ENCODE measurements at places on chromosomes 11 and 22.

- no peaks in the 10 kb centered on the region for H3K36me3 ChIP-seq
- no peak overlapping the region for H3K27ac ChIP-seq
- no peak for DNase-seq
- H3K4me1 ChIP-seq = no peaks in the 10 kb centered on the region
- peaks cover 2% of the 10 kb centered on the region for H3K27me3 ChIP-seq
These were observed 279.9 kb downstream of the TENM4 start for GRCh38 chr11:79160791-79161403.

DNA sequence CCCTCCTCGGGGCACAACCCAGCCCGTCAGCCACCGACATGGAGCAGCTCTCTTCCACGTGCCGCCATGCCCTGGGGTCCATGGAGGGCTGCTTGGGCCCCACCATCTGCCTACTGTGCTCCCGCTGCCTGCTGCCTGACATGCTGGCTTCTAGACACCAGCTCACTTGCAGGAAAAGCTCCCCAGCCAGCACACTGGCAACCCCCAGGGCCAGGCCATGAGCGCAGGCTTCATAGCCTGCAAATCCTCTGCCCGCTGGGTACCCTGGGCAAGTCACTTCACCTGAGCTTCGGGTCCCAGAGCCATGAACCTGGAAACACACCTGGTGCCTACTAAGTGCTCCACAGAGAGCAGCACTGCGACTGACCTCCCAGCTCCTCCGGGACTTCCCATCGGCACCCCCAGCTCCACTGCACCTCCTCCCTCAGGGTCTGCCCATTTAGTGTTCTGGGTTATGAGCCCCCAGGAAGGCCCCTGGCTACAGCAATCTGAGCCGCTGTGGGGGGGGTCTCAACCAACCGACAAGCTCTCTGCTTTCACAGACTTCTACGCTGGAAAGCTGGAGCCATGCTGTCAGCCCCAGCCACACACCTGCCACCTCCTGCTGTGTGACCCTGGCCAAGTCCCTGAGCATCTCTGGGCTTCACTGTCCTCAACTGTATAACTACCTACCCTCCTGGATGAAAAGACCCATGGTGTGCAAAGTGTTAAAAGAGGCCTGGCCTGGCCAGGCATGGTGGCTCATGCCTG, 139.2 kb downstream of the CRYBB2 start:
- DNase-seq = no peak
- H3K4me1 ChIP-seq = no peaks in the 10 kb centered on the region

DNA sequence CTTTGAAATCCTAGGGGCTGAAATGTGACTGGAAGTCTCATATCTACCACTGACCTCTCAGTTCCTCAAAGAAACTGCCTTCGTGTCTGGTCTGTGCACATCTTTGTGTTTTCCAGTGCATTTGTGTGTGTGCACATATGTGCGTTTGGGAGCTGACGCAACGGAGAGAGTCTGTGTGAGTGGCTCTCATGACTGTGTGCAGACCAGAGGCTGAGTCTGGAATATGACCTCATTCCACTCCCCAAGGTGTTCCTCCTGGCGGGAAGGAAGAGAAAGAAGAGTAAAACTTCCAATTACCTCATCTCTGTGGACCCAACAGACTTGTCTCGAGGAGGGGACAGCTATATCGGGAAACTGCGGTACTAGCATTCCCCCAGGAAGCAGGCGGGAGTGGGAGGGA, 16.5 kb downstream of the TUB start:
- no peaks in the 10 kb centered on the region for H3K36me3 ChIP-seq
- H3K27me3 ChIP-seq = no peaks in the 10 kb centered on the region
- no peak for DNase-seq
- H3K4me3 ChIP-seq = no peak overlapping the region
- no peaks in the 10 kb centered on the region for H3K4me1 ChIP-seq

DNA sequence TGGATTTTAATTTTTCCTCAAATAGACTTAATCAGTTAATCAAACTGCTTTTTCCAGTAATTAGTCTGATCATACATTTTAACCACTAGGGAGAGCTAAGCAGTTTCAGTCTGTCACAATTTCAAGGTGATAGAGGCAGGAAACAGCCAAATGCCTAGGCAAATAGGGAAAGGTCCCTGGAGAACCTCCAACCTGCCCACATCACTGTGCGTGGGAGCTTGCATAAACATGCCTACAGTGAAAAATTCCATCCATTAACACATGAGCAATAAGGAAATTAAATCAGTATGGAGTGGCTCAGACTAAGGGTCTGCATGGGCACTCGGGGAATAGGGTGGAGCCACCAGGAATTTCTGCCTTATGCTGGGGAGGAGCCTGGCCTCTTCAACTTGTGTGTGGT, 74.6 kb downstream of the AASDHPPT start:
- no peak overlapping the region for H3K27ac ChIP-seq
- peaks cover 8% of the 10 kb centered on the region for H3K4me1 ChIP-seq
- no peaks in the 10 kb centered on the region for H3K36me3 ChIP-seq
- H3K27me3 ChIP-seq = no peaks in the 10 kb centered on the region
- DNase-seq = no peak

DNA sequence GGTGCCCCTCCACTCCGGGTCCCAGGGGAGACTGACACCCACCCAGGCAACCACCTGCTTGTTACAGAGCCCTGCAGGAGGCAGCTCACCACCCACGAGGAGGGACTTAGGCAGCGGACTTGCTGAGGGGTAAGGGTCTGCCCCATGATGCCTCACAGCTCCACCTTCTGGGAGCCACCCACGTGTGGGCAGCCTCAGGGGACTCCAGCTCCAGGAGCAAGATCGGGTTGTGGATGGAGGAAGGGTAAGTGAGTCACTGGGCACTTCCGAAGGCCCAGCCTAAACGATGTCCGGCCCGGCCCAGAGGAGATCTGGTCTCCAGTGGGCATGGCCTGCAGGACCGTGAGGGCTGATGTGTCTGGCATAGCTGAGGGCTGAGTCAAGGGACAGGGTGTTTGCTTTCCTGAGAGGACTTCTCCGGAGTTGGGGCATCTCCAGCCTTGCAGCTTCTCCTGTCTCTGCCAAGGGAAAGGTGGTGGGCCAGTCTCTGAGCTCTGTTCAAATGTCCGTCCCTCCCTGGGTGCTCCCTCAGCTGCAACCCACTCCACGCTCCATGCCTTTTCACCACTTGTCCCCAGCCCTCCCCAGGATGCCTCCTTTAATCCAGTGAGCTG, 32.3 kb upstream of the P2RY2 start:
- no peaks in the 10 kb centered on the region for H3K4me1 ChIP-seq
- H3K27ac ChIP-seq = no peak overlapping the region
- H3K27me3 ChIP-seq = peaks cover 7% of the 10 kb centered on the region
- no peak for DNase-seq
- H3K4me3 ChIP-seq = no peak overlapping the region
- no peaks in the 10 kb centered on the region for H3K36me3 ChIP-seq

DNA sequence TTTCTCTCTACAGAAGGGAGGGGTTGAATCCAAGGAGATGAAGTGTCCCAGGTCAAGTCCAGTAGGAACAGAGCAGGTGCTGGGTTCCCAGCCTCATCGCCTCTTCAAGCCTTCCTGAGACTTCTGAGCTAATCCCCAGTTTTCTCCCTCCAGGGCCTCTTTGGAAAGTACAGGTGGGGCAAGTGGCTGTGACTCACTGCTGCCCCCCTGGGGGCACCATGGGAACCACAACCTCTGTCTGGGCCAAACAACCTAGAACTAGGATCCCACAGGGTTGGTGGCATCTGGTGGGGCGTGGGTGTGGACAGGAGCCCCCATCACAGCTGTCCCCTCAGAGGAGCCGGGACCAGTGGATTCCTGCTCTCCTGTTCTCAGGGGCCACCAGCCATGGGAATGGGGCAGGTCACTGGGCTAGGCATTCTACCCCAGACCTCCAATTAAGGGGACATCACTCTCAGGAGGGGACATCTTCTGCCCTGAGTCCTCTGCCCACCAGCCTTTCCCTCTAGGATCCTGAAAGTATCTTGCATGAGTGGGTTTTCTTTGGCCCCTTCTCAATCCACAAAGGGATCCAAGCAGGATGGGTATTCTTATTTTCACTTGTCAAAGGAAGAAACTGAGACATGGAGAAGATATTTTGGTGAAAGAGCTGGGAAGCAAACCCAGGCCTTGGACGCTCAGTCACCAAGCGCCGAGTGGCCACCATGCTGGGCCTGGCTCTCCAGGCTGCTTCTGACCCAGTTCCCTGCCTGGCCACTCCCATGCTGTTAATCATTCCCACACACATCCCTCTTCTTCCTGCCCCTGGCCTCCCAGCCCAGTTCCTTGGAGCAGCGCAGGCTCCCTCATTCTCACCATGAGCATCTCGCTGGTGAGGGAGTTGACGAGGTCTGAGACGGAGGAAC, 23.8 kb downstream of the LRRC10B start:
- H3K27ac ChIP-seq = no peak overlapping the region
- H3K36me3 ChIP-seq = no peaks in the 10 kb centered on the region
- H3K4me3 ChIP-seq = no peak overlapping the region
- DNase-seq = peak; percentile 51
- no peaks in the 10 kb centered on the region for H3K4me1 ChIP-seq

- H3K27ac ChIP-seq = peak overlapping the region; percentile 96
- H3K36me3 ChIP-seq = peaks cover 18% of the 10 kb centered on the region
- peaks cover 84% of the 10 kb centered on the region for H3K4me1 ChIP-seq
These were observed 1.7 kb upstream of the BID start for GRCh38 chr22:17775781-17776465.

- H3K27me3 ChIP-seq = no peaks in the 10 kb centered on the region
- H3K4me3 ChIP-seq = no peak overlapping the region
- no peaks in the 10 kb centered on the region for H3K4me1 ChIP-seq
- peaks cover 67% of the 10 kb centered on the region for H3K36me3 ChIP-seq
- DNase-seq = no peak
These were observed 24.2 kb downstream of the UBE2L3 start for GRCh38 chr22:21591695-21592094.

DNA sequence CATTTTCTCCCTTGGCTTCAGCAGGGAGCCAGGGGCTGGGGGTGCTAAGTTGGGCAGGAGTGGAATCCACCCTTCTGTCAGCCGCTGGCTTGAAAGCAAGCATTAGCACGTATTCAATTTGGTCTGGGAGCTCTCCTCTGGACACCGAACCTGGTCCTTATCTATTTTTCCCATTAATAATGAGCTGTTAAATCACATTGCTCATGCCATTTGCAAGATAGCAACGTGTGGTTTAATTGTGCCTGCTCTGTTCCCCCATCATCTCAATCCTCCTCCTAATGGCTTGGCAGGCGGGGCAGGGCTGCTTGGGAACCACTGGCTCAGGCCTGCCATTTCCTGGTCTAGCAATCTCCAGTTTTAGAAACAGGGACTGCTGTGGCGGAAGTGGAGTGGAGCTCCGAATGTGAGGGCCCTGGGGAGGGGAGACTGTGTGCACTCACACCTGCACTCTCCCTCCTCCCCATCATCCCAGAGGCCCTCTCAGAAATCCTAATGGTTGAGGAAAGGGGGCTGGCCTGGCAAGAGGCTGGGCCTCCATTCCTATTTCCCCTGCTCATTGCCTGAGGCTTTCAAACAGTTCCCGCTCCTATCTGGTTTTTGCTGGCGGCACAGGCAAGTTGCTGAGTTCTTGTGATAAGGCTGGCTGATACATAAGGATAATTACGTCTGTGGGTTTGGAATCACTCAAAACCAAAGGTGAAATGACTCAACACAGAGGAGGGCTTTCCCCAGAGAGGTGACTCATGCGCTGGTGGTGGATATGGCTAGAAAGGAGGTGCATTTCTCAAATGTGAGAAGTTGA, 201.2 kb upstream of the E2F8 start:
- no peak for DNase-seq
- H3K27ac ChIP-seq = no peak overlapping the region
- H3K4me1 ChIP-seq = peaks cover under 1% of the 10 kb centered on the region
- no peaks in the 10 kb centered on the region for H3K36me3 ChIP-seq
- H3K4me3 ChIP-seq = no peak overlapping the region

- no peaks in the 10 kb centered on the region for H3K27me3 ChIP-seq
- H3K4me3 ChIP-seq = no peak overlapping the region
- no peak for DNase-seq
- no peaks in the 10 kb centered on the region for H3K36me3 ChIP-seq
- no peaks in the 10 kb centered on the region for H3K4me1 ChIP-seq
- H3K27ac ChIP-seq = no peak overlapping the region
These were observed 188.6 kb upstream of the MTMR2 start for GRCh38 chr11:96112192-96113128.

GRCh38 chr11:116890193-116890592, 52.8 kb upstream of the APOA1 start:
- DNase-seq = peak; percentile 24
- peaks cover 18% of the 10 kb centered on the region for H3K36me3 ChIP-seq
- no peaks in the 10 kb centered on the region for H3K27me3 ChIP-seq
- peak overlapping the region; percentile 26 for H3K27ac ChIP-seq

DNA sequence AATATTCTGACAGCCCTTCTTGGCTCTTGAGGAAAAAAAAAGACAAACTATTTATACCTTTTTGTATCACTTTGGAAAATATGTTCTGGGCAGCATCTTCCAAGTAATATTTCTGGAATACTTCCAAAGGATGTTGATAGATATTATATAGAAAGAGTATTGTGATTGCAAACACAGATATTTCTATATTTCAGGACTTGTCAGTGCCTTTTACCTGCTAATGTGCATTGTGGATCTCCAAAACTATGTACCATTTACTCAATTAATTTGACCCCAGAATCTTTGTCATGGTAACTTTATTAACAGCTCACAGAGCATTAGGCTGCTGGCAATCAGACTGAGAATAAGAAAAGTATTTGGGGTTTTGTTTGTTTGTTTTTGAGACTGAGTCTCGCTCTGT, 16.7 kb upstream of the CCND1 start:
- no peak for DNase-seq
- no peak overlapping the region for H3K4me3 ChIP-seq
- no peak overlapping the region for H3K27ac ChIP-seq
- H3K4me1 ChIP-seq = no peaks in the 10 kb centered on the region

GRCh38 chr11:132993991-132994502, 538.3 kb downstream of the OPCML start:
- no peak for DNase-seq
- peaks cover 10% of the 10 kb centered on the region for H3K27me3 ChIP-seq
- H3K36me3 ChIP-seq = no peaks in the 10 kb centered on the region
- no peaks in the 10 kb centered on the region for H3K4me1 ChIP-seq

DNA sequence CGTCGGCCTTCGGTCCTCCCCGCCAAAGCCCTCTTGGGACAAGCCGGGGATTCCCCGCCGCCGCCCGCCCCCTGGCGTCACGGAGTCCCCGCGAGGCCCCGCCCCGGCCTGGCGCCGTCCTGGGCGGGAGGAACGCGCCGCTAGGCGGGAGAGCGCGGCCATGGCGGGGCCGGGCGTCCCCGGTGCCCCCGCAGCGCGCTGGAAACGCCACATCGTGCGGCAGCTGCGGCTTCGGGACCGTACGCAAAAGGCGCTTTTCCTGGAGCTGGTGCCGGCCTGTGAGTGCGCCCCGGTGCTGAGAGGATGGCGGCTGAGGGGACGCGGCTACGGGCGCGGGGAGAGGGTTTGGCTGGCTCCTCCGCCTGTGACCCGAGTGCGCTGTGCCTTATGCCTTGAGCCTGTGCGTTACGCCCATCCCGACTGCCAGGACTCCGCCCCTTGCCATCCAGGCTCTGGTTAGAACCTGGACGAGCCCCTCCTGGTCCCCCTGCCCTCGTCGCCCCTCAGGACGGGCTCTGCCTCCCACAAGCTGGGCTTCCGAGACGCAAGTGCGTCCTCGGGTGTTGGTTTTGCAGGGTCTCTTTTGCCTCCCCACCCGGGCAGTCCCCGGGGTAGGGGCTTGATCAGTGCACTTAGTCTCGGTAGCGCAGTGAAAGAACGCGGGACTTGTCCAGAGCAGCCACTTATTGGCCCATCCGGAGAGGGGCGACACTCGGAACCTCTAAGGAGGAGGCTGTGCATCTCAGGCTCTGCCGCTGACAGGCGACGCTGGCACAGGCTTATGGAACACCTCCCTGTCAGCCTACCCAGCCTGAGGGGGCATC, at the start of gene ATG16L2:
Gene ATG16L2, plus strand, starts transcription at position 126 of the 824 bp plus-strand sequence. Its CDS starts 35 bp downstream, at position 161.
- peaks cover 53% of the 10 kb centered on the region for H3K4me1 ChIP-seq
- peaks cover 41% of the 10 kb centered on the region for H3K36me3 ChIP-seq
- H3K27me3 ChIP-seq = no peaks in the 10 kb centered on the region
- DNase-seq = peak; percentile 86
